Fibroblast of lung (primary cell): ENCODE measurements at places on chromosomes 4 and X. TPM values are rescaled to one million over a fixed set of nuclear protein-coding genes. Genes with fewer than 3 reads are reported as not detected.

Gene RASSF6
- under 0.01 TPM in 1 of 2 replicates, not detected in the other for total RNA-seq

Gene MTNR1A
- total RNA-seq = not detected in 2 replicates

Gene PDZD4
- total RNA-seq = under 0.01 and 0.26 TPM in 2 replicates

Gene BEND2
- not detected in 2 replicates for total RNA-seq

Gene SRPX2
- 13.4 and 18.2 TPM in 2 replicates for total RNA-seq

Gene FOXR2
- not detected in 2 replicates for total RNA-seq

Gene RNF150
- 0.51 and 0.66 TPM in 2 replicates for total RNA-seq

Gene GPM6B
- 0.99 and 1.0 TPM in 2 replicates for total RNA-seq

Gene WDR44
- total RNA-seq = 12.1 and 15.0 TPM in 2 replicates

Gene EGF
- 0.26 and 0.83 TPM in 2 replicates for total RNA-seq

Gene CT45A3
- not detected in 2 replicates for total RNA-seq

Gene FGFBP2
- not detected in 2 replicates for total RNA-seq

Gene UGT2B15
- not detected in 2 replicates for total RNA-seq

Gene RGN
- total RNA-seq = 15.4 and 23.8 TPM in 2 replicates
